G401 (cell line): ENCODE measurements at places on chromosomes 4 and X. TPM values are rescaled to one million over a fixed set of nuclear protein-coding genes. Genes with fewer than 3 reads are reported as not detected.

DNA sequence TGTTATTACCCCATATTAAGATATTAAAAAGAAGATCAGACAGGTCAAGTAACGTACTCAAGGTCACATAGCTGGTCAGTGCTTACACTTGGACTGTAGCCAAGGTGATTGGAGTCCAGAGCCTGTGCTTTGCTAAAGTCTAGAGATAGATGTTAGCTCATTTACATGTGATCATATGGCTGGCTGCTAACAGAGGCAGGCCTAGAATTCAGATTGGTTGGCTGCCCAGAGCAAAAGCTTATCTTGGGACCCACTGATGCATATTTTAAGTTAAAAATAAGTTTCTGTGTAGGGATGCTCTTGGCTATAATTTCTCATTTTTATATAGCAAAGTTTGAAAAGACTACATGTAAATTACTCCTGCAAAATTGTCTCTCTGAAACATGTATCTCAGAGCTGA is 18.1 kb upstream of the EXOC1L start:
- no peak for DNase-seq

GRCh38 chrX:118420462-118420861 is 74.6 kb downstream of the WDR44 start:
- DNase-seq: peak; percentile 6

DNA sequence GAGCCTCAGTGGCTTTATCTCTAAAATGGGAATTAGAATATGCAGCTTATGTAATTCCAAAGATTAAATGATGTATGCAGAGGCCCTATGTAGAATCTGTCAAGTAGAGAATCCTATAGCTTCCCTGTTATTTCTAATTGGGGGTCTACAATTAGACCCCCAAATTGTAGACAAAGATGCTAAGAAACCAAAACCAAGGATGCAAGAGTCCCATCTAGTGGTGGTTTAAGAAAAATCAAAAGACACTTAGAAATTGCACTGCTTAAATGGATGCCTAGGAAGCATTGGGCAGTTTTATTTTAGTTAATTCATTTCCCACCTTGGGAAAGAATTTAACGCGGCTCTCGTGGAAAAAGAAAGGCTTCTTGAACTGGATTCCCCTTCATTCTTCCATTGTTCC is 115.2 kb downstream of the GABRA2 start:
- peak; percentile 5 for DNase-seq

DNA sequence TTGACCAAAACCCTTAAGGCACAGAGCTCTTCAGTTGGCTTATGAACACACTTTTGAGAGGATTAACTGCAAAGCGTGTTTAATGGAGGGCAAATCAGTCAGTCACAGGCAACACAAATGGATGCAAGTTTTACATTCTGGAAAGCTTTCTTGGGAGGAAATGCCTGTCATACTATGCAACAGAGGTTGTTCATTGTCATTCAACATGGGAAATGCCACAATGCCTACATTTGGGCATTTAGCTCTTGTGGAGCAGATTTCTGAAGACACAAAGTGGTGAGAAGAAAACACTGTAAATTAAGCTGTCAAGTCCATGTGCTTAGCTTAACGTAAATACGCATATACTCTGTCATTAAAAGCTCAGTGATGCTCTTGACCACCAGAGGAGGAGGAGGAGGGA is 41.1 kb downstream of the CBLL2 start:
- DNase-seq: no peak

GRCh38 chr4:121226362-121226761 is 62.2 kb upstream of the TNIP3 start:
- DNase-seq: no peak

- no peak for DNase-seq
These were observed 24.7 kb upstream of the PRPS1 start for GRCh38 chrX:107603429-107604159.

POU3F4 gene
- not detected in 2 replicates for total RNA-seq

ACOT9 gene
- 58.6 and 79.3 TPM in 2 replicates for total RNA-seq

UNC5C gene
- total RNA-seq: not detected in 2 replicates
